ENCODE measurements at places on chromosomes 1 and 21.

DNA sequence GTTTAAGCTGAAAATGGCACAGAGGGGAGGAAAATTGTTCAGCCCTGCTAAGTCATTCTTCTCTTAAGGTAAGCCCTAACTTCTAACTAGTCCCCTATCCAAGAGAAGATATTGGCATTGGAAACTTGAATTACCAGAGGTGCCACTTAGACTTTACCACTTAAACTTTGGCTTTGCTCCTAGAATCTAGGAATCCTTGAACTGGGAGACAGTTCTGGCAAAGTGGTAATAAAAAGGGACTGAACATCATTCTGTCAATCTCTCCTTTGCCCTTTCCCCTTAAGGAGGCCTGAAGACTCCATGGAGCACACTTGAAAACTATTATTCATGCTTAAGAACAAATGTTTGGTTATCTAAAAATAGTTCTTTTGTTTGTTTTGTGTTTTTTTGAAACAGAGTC is 8.4 kb downstream of the ATP1A4 start:
- no peak for DNase-seq

- DNase-seq: no peak
Measured at GRCh38 chr1:233211595-233211994, 83.9 kb downstream of the PCNX2 start.

GRCh38 chr21:26935977-26936376 is 30.9 kb downstream of the ADAMTS5 start:
- DNase-seq: no peak

DNA sequence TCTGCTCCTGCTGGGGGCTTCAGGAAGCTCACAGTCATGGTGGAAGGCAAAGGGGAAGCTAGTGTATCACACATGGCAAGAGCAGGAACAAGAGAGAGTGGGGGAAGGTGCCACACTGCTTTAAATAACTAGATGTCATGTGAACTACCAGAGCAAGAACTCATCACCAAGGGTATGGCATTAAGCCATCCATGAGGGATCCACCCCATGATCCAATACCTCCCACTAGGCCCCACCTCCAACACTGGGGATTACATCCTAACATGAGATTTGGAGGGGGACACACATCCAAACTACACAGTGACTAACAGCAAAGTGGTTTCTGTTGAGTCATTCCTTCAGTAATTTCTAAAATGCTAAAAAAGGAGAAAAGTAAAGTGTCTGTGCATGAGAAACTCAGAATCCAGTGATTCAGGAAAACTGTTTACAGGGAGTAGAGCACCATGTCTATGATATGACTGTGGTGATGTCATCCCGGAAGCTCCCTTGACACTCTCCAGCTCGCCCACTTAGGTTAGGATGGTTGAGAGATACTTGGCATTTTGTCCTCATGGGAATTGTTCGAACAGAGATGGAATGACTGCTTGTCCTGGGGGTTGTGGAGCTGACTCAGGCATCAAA is 50.3 kb downstream of the CHD1L start:
- DNase-seq: no peak

DNA sequence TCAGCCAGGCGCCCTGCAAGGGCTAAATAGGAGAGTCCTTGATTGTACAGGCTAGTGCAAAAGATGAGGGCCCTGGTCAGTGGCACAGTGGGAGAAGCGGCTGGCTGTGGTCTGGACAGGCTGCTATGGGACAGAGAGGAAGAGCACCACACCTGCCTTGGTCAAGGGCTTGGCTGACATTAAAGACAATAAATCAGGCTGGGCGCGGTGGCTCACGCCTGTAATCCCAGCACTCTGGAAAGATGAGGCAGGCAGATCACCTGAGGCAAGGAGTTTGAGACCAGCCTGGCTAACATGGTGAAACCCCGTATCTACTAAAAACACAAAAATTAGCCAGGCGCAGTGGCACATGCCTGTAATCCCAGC is 62.9 kb downstream of the NID1 start:
- no peak for DNase-seq

- DNase-seq: peak; percentile 77
Measured at GRCh38 chr1:167715157-167715999, 6.4 kb upstream of the MPZL1 start.

DNA sequence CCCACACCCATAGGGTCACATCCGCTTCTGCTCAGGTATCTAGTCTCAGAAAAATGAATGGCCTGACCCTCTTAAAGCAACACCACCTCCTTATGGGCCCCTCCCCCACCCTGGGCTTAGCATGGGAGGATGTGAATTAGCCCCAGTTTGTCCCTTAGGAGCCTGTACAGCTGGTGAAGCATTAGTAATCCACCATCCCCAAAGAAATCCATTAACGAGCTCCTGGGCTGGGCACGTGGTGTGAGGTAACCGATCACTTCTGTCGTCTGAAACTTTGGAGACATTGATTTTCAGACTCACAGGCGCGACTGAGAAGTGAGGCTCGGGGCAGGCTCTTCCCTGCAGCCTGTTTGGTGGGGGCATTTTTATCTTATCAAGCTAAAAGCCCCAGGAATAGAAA is 10.5 kb downstream of the RASSF5 start:
- DNase-seq: no peak

DNA sequence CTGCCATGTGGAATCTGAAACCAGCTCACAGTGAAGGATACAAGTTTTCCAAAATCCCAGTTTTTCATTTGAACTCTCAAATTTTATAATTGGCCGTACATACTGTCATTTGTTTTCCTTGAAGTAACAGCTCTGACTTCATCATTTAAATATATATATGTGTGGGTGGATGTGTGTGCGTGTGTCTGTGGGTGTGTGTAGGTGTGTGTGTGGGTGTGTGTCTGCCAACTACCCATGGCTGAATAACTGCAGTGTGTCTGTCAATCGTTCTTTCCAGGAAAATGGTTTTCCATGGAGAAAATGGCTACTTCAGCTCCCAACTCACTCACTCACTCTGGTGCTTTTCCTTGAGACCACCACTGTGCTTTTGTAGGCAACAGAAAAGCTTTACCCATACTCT is 169.0 kb downstream of the PLPP3 start:
- DNase-seq: no peak

DNA sequence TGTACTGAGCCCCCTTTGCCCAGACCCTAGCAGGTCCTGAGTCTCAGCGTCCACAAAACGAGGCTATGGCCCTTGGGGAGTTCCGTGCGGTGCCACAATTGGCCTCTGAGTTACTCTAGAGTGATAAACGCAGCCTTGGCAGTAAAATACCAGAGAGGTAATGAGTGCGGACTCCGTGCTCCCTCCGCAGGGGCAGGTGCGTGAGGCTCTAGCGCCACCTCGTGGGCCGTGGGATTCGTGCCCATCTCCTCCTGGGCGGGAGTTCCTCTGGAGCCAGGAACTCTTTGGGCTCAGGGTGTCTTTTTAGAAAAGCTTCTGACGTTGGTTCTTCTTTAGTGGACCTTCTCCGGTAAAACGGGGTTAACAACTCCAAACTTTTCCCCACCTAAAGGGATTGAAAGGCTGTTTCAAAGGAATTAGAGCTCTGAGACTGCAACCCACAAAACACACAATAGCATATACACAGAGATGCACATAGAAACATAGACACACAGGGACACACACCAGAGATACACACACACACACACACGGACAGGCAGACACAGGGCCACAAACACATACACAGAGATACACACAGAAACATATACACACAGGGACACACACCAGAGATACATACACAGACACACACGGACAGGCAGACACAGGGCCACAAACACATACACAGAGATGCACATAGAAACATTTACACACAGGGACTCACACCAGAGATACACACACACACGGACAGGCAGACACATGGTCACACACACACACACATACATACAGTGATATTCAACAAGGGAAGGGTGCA is 99.4 kb downstream of the KCNJ15 start:
- peak; percentile 57 for DNase-seq

DNA sequence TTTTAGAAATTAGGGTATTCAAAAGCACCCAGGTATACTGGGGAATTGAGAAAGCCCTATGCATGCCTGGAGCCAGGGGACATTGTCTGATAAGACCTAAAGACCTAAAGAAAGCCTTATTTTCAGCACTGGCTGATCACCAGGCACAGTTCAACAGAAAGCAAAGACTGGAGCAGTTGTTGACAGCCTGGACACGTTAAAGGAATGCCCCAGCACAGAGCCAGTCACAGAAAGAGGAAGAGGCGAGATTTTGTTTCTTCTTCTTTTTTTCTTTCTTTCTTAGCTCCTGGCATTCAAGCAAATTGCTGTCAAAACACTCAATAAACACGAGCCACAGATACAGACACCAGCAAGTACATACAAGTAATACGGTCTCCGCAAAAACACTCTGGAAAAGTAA is 40.4 kb downstream of the RNF187 start:
- no peak for DNase-seq

- DNase-seq: no peak
Measured at GRCh38 chr21:17784180-17784598, 35.0 kb downstream of the C21orf91 start.

- DNase-seq: no peak
Measured at GRCh38 chr1:228364706-228365213, 41.9 kb downstream of the TRIM11 start.

DNA sequence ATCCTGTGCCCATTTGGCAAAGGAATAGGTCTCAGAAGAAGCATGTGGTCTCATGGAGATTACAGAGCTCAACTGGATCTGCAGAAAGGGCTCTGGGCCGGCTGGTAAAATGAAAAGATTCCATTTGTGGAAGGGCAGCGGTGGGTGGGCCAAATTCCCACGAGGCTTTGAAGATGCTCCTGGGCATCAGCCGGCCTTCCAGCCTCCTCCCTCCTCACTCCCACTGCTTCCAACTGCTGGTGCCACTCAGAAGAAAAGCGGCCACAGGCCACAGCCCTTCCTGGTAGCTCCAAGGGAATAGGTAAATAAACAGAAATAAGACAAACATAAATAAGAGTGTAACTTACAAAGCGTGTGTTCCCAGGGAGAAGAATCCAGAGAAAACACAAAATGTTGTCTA is 136.3 kb upstream of the SLC44A3 start:
- no peak for DNase-seq

GRCh38 chr1:72115290-72115689 is 167.0 kb downstream of the NEGR1 start:
- DNase-seq: no peak

- DNase-seq: no peak
Measured at GRCh38 chr21:45443595-45444181, 38.7 kb downstream of the COL18A1 start.

DNA sequence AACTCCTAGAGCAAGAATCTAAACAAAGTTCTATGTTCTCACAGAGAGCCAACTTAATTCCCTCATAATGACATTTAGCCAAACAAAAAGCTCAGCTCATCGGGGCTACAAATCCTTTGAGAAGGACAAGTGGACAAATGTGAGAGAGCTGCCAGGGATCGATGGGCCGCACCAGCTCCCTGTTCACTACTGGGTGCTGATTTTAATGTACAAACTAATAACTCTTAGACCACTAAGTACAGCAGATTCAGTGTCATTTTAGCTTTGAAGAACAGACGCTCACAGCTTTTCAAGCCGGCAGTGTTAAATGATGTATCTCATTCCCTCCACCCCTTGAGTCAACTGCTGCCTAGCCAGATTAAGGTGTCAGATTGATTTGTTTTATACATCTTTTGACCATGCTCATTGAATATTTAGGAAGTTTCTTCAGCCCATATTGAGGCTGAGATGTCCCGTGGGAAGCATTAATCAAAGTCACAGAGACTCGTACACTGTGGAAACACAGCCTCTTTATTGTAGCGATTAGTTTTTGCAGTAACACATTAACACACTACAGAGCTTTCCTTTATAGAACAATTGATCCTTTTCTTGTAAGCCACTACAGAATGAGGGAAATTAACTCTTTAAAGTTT is 21.1 kb downstream of the PROX1 start:
- DNase-seq: no peak

DNA sequence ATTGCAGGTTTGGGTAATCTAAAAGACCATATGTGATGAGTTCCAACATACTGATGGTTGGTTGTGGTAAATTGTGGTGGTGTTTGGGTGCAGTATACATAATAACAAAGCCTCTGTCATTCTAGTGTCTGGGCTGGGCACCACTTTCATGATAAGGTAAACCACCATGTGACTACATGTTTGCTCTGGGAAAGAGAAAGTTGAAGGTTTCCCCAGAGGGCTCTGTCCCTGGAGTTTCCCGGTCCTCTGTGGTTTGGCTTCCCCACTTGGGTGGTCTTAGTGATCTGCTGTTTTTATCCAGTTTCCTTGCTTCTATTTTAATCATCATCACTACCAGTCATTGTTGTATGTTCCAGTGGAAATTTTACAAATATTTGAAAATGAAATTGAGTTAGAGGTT is 55.9 kb upstream of the TSPAN2 start:
- no peak for DNase-seq

DNA sequence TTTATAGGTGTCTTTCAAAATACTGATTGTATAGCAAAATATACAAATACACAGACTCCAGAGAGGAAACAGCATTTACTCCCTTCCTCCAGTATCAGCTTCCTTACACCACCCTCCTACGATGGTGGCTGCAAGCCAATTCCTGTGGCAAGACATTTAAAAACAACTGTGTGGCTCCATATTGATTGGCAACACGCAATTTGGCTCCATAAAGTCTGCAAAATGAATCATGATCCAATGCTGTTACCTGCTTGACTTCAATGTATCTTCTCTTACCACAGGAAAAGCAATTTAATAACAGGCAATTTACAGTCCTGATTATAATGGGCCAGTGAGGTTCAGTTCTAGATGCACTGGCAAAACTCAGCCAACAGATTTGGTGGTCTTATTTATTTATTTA is 19.7 kb upstream of the ATP6V1G3 start:
- peak; percentile 88 for DNase-seq

- DNase-seq: no peak
Measured at GRCh38 chr1:241533326-241534115, 1.3 kb downstream of the KMO start.
